ENCODE measurements at places on chromosomes 6 and 20.

GRCh38 chr6:130838250-130838860 lies 11.1 kb downstream of the SMLR1 start:
- DNase-seq = no peak

- no peak for DNase-seq
These were observed 1162.2 kb upstream of the GJE1 start for GRCh38 chr6:140970485-140970884.

DNA sequence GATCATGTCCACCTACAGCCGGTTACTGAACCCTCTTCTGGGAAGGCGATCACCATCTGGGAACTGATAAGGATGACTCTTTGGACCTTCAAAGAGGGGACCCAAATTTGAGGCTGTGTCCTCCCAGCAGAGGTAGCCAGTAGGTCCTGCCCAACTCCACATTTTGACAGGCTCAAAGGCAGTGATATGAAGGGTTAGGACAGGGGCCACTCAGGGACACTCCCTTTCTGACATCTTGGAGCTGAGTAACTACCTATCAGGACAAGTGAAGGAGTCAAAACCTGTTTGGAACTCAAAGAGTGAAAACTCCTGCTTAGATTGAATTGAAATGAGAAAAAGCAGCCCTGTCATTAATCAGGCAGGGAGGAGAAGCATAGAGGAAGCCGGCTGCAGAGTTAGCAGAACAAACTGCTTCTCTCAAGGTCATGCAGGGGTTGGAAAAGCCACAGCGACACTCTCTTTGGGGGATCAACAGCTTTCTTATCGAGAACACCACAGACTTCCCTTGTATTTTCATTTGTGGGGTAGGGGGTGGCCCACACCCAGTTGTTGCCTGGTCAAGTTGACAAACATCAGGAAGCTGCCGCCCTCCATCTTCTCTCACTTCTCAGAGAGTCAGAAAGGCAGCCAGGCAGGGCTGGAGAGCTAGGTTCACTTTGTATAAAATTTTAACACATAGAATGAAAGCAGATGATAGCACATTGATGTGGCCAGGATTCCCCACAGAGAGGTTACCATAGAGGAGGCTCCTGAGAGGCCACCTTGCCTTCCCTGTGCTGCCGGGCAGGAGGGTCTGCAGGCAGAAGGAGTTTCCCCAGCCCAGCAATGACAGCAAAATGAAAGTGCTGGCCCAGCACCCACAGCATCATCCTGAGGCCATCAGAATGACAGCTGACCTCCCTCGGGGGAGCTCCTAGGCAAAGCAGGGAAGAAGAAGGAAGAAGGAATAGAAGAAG lies 47.6 kb downstream of the AGPAT4 start:
- DNase-seq = peak; percentile 19

DNA sequence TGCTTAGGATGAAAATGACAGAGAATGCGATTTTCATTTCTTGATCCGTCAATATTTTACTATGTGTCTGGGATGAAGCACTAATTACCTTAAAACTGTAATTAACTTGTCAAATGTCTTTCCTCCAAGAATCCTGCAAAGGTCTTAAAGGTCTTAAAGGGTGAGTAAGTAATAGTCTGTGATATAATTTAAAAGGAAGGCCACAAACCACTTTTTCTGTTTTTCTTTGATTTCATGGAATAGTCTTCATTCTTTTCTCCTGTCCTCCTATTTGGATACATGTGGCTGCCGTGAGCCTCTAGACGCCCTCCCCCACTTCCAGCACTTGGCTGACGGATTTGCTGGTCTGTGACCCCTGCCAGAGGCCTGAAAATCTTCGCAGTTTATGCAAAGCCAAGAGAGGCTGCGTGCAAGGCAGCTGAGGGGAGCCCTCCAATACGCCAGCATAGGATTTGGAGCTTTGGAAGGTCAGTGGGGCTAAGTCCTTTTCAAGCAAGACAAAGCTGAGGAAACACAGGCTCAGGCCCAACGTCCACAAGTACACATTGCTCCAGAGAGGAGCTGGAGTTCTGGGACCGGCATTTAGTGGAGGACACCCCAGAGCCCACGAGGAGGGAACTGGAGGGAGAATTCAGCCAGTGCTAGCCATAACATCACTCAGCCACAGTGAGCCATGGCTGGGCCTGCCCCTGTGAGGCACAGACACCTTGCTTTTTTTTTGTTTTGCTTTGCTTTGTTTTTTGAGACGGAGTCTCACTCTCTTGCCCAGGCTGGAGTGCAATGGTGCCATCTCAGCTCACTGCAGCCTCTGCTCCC lies 382.6 kb downstream of the SMOC2 start:
- no peak for DNase-seq

DNA sequence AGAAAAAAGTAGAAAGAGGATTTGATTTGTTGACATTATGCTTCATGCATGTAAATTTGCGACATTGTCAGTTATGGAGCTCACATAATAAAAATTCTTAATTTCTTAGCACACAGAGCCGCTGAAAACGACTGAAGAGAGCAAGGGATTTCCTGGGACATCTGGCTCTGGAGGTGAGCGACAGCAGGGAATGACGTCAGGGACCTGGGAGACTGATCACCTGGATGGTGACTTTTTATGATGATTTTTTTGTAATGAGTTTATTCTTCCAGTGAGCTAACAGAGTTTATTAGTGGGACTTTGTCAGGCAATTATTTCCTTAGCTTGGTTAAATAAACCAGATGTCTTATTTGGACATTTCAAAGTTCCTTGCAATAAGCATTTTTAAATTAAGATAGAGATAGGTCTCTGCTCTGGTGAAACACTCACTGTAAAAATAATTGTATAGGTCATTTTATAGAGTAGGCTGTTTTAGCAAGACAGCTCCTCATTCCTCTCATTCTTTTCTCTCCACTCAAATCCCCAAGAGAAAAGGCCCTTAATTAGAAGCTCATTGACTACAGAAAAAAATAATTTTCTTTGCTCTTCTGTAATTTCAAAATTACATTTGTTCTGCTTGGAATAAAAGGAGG lies 19.4 kb downstream of the TMEM200A start:
- no peak for DNase-seq

DNA sequence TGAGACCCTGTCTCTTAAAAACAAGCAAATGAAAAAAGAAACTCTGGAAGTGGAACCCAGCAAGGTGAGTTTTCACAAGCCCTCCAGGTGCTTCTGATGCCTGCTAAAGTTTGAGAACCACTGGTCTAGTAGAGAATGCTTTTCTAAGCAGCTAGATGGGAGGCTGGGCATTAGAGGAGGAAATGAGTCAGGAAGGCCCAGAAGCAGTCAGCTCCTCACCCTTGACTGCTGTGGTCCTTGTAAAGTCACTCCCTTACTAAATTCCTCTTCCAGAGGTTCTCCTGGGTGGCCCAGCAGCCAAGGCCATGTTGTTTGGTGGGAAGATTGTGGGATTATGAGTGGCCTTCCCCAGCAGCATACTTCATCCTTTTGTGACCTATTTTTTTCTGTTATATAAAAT lies 52.0 kb upstream of the FYN start:
- no peak for DNase-seq

DNA sequence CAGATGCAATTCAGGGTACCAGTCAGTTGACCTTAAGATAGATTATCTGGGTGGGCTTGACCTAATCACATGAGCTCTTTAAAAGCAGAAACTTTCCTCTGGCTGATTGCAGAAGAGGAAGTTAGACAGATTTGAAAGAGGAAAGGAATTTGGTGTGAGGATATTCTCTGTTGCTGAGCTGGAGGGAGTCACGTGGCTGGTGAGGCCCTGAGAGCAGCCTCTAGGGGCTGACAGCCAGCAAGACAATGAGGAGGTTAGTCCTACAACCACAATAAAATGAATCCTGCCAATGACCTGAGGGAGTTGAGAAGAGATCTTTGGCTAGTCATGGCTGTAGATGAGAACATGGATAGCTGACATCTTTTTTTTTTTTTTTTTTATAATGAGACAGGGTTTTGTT lies 87.0 kb upstream of the B3GAT2 start:
- no peak for DNase-seq

- DNase-seq = no peak
These were observed 240.4 kb downstream of the CDC5L start for GRCh38 chr6:44627883-44628271.

DNA sequence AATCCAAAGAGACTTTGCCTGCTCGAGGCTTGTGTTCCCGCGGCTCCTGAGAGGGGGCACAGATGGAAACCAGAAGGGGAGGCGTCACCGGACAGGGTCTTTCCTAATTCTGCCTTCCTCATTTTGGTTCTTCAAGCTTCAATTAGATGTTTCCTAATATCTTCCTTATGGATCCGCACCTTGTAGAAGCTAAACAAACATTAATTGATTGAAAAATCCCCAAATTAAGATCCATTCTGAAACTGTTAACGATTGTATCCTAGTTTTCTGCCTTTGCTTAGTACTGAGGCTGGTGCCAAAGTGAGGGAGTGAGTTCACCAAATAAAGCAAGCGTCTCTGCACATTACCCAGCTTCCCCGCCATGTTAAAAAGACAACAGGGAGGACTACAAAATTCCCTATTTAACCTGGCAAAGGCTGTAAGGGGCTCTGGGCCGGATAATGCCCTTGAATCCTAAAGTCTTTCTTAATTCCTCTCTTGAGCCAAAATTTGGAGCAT lies 123.2 kb downstream of the GPX5 start:
- DNase-seq = no peak

DNA sequence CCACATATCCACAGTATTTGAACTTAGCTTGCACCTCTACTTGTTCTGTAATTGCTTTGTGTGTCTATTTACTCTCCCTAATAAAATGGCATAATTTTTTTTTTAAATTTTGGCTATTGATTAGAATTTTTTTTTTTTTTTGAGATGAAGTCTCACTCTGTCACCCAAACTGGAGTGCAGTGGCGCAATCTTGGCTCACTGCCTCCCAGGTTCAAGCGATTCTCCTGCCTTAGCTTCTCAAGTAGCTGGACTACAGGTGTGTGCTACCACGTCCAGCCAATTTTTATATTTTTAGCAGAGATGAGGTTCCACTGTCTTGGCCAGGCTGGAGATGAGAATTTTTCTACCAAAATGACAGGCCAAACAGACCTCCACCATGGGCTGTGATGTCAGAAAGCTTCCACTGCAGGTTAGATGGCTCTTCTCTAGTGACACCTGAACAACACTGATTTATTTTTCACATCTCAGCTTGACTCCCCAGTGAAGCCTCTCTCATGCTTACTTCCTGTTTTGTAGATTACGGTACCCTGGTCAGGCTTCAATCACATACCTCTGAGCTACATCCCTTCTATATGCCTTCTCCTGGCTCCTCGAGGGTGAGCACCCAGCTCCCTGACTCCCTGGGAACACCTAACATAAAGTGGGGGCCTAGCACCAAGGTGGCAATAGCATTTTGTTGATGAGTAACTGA lies 112.8 kb downstream of the ARHGAP18 start:
- DNase-seq = no peak

GRCh38 chr6:92495242-92495641 lies 924.1 kb downstream of the EPHA7 start:
- no peak for DNase-seq

- no peak for DNase-seq
These were observed 12.5 kb downstream of the TCF15 start for GRCh38 chr20:597560-597959.

DNA sequence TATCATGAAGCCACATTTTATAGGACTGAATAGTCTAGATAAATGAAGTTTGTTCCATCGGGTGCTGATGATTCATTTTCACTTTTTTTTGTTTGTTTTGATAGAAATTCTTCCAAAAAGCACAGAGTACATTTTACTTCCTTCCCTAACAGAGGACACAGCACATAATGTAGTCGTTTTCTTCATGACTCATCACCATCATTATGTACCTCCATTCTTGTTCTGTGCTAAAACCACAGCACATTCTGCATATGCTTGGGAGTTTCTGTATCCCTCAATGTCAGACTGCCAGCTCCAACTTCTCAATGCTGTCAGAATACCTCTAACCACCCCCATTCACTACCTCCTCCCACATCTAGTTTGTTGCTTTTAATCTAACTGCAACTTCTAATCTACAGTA lies 1004.9 kb upstream of the ADGRB3 start:
- no peak for DNase-seq

- no peak for DNase-seq
These were observed 3.8 kb upstream of the SLC17A1 start for GRCh38 chr6:25835442-25836283.

DNA sequence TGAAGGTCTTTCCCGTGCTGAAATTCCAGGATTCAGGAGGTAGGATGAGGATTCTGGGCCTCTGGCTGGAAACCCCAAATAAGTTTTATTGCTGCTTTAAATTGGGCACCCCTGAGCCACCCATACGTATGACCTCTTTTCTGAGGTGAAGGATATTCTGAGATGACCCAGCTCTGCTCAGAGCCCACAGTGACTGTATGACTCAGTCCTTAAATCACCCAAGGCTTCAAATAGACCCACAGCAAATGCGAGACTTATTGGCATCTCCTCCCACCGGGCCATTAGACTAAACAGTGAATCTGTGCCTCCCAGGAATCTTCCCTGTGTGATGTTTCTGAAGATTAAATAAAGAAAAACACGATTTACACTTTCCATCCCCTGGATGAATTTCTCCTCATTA lies 9.5 kb downstream of the SIRPG start:
- DNase-seq = no peak

DNA sequence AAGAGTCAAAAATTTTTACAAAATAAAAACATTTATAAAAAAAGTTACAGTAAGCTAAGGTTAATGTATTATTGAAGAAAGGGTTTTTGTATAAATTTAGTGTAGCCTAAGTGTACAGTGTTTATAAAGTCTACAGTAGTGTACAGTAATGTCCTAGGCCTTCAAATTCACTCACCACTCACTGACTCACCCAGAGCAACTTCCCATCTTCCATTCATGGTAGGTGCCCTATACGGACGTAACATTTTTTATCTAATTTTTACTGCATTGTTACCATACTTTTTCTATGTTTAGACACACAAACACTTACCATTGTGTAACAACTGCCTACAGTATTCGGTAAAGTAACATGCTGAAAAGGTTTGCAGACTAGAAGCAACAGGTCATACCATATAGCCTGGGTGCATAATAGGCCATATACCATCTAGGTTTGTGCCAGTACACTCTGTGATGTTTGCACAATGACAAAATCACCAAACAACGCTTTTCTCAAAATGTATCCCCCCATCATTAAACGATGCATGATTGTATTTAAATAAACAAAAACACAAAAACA lies 6.0 kb downstream of the MTFR2 start:
- no peak for DNase-seq

DNA sequence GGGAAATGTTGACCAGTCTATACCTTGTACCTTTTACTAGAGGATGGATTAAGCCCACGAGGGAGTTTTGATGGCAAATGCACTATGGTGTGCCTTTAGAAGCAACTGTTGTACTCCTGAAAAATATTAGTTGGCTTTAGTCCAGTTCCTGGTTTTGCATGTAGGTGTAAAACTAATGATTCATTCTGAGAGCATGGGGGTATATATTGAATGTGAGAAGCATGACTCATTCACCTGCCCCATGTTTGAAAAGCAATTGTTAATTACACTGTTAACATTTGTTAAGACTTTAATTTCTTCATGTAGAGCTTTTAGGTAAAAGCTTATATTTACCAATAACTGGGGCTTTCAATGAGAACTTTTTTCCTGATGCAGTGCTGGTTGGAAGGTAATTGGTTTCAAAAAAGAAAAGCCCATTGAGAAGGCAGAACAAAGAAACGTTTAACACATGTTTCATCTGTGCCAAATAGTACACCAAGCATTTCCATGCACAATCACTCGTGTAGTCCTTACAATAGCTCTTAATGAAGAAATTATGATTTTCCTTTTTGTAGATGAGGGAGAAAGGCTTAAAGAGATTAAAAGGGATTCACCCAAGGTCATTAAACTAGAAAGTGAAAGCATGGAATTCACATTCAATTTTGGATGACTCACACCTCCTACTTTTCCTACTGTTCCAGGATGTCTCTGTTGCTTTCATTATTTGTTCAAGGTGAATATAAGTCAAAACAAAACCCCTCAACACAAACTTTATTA lies 134.1 kb downstream of the CCDC170 start:
- DNase-seq = no peak

GRCh38 chr20:56391596-56392131 lies 351 bp downstream of the AURKA start:
- DNase-seq = no peak
